ENCODE measurements at places on chromosomes 3 and 15.

- no peak overlapping the region for H3K4me3 ChIP-seq
- peaks cover 22% of the 10 kb centered on the region for H3K36me3 ChIP-seq
- peaks cover 8% of the 10 kb centered on the region for H3K4me1 ChIP-seq
- H3K27ac ChIP-seq = no peak overlapping the region
- no peak for DNase-seq
These were observed 22.5 kb downstream of the MAP2K5 start for GRCh38 chr15:67564968-67565345.

- no peak for DNase-seq
- H3K4me1 ChIP-seq = peaks cover 38% of the 10 kb centered on the region
- H3K27ac ChIP-seq = peak overlapping the region; percentile 89
- no peak overlapping the region for H3K4me3 ChIP-seq
These were observed 4.6 kb downstream of the ALAS1 start for GRCh38 chr3:52202384-52203077.

- peaks cover 63% of the 10 kb centered on the region for H3K27me3 ChIP-seq
- peaks cover 35% of the 10 kb centered on the region for H3K4me1 ChIP-seq
- no peak overlapping the region for H3K4me3 ChIP-seq
- no peak overlapping the region for H3K27ac ChIP-seq
- no peak for DNase-seq
These were observed 5.5 kb downstream of the SHOX2 start for GRCh38 chr3:158100681-158101080.

DNA sequence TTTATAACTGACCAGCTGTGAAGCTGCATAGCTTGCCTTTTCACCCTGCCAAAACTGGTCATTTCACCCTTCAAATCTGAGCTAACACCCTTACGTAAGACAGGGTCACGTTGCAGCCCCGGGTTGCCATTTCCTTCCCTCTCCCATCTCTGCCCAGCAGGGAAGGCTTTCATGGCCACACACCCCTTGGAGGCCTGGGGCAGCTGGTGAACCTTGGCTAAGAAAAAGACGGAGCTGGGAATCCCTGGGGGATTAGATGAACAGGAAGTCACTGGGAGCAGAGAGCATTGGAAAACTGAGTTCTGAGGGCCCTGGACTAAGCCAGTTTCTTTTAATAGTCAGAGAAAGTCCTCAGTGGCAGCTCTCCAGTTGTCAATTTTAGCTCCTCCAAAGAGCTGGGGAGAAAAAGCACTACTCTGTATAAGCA lies 67.8 kb downstream of the TTC23 start:
- H3K36me3 ChIP-seq = no peaks in the 10 kb centered on the region
- no peaks in the 10 kb centered on the region for H3K27me3 ChIP-seq
- no peaks in the 10 kb centered on the region for H3K4me1 ChIP-seq

DNA sequence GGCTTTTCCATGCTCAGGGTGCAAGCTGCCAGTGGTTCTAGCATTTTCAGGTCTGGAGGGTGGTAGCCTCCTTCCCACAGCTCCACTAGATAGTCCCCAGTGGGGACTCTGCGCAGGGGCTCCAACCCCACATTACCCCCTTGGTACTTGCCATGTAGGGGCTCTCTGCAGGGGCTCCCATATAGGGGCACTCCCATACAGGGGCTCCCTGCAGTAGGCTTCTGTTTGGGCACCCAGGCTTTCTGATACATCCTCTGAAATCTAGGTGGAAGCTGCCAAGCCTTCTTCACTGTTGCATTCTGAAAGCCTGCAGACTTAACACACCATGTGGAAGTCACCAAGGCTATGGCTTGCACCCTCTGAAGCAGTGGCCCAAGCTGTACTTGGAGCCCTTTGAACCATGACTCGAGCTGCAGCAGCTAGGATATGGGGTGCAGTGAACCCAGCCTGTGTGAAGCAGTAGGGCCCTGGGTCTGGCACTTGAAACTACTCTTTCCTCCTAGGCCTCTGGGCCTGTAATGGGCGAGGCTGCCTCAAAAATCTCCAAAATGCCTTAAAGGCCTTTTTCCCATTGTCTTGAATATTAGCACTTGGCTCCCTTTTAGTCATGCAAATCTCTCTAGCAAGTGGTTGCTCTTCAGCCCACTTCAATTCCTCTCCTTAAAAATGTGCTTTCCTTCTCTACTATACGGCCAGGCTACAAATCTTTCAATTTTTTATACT lies 96.4 kb downstream of the TPRA1 start:
- no peaks in the 10 kb centered on the region for H3K4me1 ChIP-seq
- DNase-seq = no peak
- no peaks in the 10 kb centered on the region for H3K36me3 ChIP-seq
- H3K4me3 ChIP-seq = no peak overlapping the region
- peaks cover 5% of the 10 kb centered on the region for H3K27me3 ChIP-seq
- H3K27ac ChIP-seq = no peak overlapping the region

GRCh38 chr3:37855363-37855970 lies 6.2 kb upstream of the CTDSPL start:
- H3K27me3 ChIP-seq = no peaks in the 10 kb centered on the region
- no peaks in the 10 kb centered on the region for H3K36me3 ChIP-seq
- H3K4me1 ChIP-seq = no peaks in the 10 kb centered on the region
- peak overlapping the region; percentile 6 for H3K27ac ChIP-seq

DNA sequence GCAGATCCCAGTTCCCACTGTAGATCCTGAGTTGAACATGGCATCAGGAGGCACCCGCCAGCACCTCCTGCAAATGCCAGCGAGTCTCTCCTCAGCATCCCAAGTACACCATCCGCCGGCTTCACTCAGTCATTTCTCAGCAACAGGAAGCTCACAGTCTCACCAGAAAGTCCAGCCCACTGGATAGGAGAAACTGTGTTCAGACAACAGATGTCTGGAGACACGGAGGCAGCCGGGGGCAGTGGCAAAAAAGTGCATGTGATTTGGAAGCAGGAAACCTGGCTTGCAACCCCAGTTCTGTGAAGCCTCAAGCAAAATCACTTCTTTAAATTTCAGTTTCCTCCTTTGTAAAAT lies 68.7 kb downstream of the SRGAP3 start:
- no peaks in the 10 kb centered on the region for H3K36me3 ChIP-seq
- peak overlapping the region; percentile 54 for H3K27ac ChIP-seq
- no peaks in the 10 kb centered on the region for H3K27me3 ChIP-seq
- DNase-seq = no peak
- peaks cover 14% of the 10 kb centered on the region for H3K4me1 ChIP-seq

DNA sequence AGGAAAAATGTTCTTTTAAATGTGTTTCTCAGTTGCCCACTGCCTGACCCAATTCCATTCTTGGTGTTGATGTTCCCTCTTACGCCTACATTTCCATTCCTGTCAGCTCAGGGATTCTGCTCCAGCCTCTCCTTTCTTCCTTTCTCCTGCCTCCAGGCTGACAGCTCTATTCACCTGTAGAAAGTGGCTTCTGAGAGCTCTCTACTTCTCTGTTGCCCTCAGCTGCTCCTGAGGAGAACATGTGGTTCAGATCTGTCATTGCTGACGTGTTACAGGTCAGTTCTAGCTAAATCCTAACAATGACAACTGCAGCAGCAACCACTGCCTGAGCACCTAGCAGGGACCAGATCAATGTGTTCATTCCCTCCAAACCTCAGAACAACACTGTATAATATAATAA lies 144.9 kb upstream of the PLAAT1 start:
- no peak overlapping the region for H3K27ac ChIP-seq
- H3K4me1 ChIP-seq = no peaks in the 10 kb centered on the region
- peaks cover 9% of the 10 kb centered on the region for H3K36me3 ChIP-seq
- H3K27me3 ChIP-seq = no peaks in the 10 kb centered on the region
- DNase-seq = no peak
- H3K4me3 ChIP-seq = no peak overlapping the region

- peaks cover 4% of the 10 kb centered on the region for H3K4me1 ChIP-seq
- no peaks in the 10 kb centered on the region for H3K36me3 ChIP-seq
- no peak for DNase-seq
- peaks cover 12% of the 10 kb centered on the region for H3K27me3 ChIP-seq
These were observed 319.8 kb upstream of the LRRFIP2 start for GRCh38 chr3:37494216-37494615.

GRCh38 chr3:128083396-128083795 lies 31.2 kb downstream of the SEC61A1 start:
- H3K4me1 ChIP-seq = no peaks in the 10 kb centered on the region
- no peak for DNase-seq
- no peaks in the 10 kb centered on the region for H3K27me3 ChIP-seq

DNA sequence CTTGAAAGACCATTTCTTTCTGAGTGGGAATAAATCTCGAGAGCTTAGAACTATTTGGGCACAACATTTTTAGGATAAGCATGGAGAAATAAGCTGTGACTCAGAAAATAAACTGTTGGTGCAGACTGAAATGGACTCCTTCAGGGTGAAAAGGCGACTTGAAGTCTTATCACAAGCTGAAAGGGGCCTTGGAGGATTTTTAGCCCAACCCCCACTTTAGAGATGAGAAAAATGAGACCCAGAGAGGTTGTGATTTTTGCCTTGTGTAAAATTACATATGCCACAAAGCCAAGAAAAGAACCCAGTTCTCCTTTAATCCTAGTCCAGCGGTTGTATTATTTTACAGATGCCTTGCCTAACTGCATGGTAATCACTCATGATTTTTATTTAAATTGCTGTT lies 1.5 kb downstream of the ATP1B3 start:
- H3K36me3 ChIP-seq = no peaks in the 10 kb centered on the region
- H3K27ac ChIP-seq = peak overlapping the region; percentile 82
- H3K4me3 ChIP-seq = no peak overlapping the region
- DNase-seq = no peak
- no peaks in the 10 kb centered on the region for H3K27me3 ChIP-seq

- H3K27me3 ChIP-seq = no peaks in the 10 kb centered on the region
- DNase-seq = no peak
- no peak overlapping the region for H3K4me3 ChIP-seq
These were observed 93.1 kb downstream of the ARHGEF26 start for GRCh38 chr3:154214306-154214705.

DNA sequence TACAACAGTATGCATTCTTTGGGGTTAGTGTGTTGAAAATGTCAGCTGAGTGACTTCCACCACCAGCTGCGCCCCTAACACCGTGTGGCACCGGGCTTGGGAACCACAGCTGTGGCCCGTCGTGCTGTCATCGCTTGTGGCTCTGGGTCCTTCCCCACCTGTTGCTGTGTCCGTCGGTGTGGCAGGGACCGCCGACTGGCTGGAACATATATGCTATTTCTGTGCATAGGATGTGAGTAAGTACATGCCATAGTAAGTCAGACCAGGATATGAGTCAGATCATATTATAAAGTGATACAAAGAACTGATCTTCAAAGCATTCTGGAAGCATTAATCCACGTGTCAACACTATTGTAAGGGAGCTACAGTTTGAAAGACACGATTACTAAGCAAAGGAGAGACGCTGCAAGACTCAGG lies 31.9 kb downstream of the EHD4 start:
- no peaks in the 10 kb centered on the region for H3K36me3 ChIP-seq
- no peak overlapping the region for H3K4me3 ChIP-seq
- DNase-seq = no peak
- H3K27me3 ChIP-seq = no peaks in the 10 kb centered on the region
- peaks cover 24% of the 10 kb centered on the region for H3K4me1 ChIP-seq

DNA sequence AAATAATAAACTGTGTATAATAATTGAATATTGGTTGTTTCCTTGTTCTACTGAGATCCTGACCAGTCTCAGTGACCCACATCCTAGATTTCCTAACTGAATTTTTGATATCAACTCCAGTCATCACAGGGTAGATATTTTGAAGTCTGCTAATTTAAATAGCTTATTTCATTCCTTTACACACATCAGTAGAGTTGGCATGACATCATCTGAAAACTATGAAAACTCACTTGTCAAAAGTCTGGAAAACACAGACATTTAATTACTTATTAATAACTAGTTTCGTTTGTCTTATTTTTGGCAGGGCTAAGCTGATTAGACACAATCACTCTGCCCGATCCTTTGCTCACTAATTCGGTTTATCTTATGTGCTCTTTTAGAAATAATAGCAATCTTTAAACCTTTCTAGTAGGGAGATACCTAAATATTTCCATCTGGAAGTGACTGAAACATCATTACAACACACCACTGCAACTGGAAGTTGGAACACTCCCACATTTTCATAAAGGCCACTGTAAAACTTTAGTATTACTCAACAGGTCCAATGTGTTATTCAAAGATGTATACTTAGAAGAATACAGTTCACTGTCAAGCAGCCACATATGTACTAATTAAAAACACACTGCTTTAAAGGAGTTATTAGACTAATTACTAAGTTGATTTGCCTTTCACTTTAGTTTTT lies 198.4 kb upstream of the ZNF717 start:
- DNase-seq = no peak
- no peak overlapping the region for H3K4me3 ChIP-seq
- H3K4me1 ChIP-seq = no peaks in the 10 kb centered on the region
- no peaks in the 10 kb centered on the region for H3K36me3 ChIP-seq

- no peak for DNase-seq
- no peaks in the 10 kb centered on the region for H3K36me3 ChIP-seq
- H3K27ac ChIP-seq = no peak overlapping the region
- H3K4me1 ChIP-seq = no peaks in the 10 kb centered on the region
These were observed 29.0 kb upstream of the ZMAT3 start for GRCh38 chr3:179100652-179101051.

GRCh38 chr3:150414258-150414657 lies 6.2 kb downstream of the TSC22D2 start:
- peaks cover 12% of the 10 kb centered on the region for H3K36me3 ChIP-seq
- no peak overlapping the region for H3K27ac ChIP-seq
- DNase-seq = no peak
- peaks cover 65% of the 10 kb centered on the region for H3K4me1 ChIP-seq
- no peak overlapping the region for H3K4me3 ChIP-seq

DNA sequence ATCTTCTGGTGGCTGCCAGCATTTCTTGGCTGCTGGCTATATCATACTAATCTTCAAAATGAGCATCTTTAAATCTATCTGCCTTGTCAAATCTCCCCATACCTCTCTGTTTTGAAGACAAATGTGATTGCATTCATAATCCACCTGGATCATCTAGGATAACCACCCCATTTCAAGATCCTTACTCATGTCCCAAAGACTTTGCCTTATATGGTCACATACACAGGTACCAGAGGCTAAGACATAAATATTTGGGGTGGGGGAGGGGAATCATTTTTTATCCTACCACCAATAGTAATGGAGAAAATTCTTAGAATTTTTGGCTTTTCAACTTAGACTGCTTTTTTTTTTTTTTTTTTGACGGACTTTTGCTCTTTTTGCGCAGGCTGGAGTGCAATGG lies 970.8 kb downstream of the PLOD2 start:
- no peak overlapping the region for H3K27ac ChIP-seq
- no peaks in the 10 kb centered on the region for H3K4me1 ChIP-seq
- H3K27me3 ChIP-seq = no peaks in the 10 kb centered on the region
- no peak for DNase-seq
- no peaks in the 10 kb centered on the region for H3K36me3 ChIP-seq

GRCh38 chr3:176961916-176962315 lies 235.4 kb downstream of the TBL1XR1 start:
- H3K4me3 ChIP-seq = no peak overlapping the region
- no peaks in the 10 kb centered on the region for H3K36me3 ChIP-seq
- no peak for DNase-seq
- no peak overlapping the region for H3K27ac ChIP-seq

DNA sequence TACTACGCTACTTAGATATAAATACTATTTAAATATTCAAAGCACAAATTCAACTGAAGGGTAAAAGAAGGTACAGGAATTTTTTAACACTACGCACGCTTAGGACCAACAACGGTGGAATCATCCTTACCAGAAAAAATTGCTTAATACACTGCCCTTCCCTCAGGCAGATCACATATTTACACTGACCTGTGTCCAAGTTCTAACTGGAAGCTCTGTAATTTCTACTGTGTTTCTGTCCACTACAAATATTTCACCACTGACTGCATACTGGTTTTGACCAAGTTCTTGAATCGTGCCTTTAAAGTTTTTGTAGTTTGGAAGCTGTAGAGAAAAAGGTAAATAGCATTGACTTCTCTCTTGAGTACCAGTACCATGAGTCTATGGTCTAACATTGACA lies 44.2 kb downstream of the TOP2B start:
- H3K4me1 ChIP-seq = no peaks in the 10 kb centered on the region
- no peaks in the 10 kb centered on the region for H3K27me3 ChIP-seq
- H3K36me3 ChIP-seq = peaks cover 16% of the 10 kb centered on the region
- no peak overlapping the region for H3K4me3 ChIP-seq
- H3K27ac ChIP-seq = no peak overlapping the region
- no peak for DNase-seq
